ENCODE measurements at places on chromosomes 5 and 9.
A peak's percentile ranks its signal among the peaks of the same experiment; 100 is the strongest.

- DNase-seq, result no peak
Observed at GRCh38 chr5:167511276-167511675, 780.2 kb upstream of the WWC1 start.

- DNase-seq, result no peak
Observed at GRCh38 chr9:22356985-22357384, 89.6 kb upstream of the DMRTA1 start.

DNA sequence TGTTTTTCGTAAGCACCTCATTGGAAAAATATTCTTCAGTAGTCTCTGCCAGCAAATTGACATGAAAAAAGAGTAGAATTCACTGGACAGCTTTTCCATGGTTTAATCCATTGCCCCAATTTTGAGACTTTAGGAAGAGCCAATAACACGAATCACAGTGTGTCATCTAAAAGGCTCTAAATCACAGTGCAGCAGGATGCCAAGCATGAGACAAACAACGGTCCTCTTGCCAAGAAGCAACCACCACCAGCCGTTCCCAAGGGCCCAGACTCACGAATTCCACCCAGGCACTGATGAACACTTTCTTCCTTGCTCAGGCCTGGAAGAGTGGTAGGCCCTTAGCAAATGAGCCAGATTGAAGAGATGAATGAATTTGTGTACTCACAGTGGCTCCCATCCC is 18.3 kb upstream of the IRX4 start:
- DNase-seq, result no peak

DNA sequence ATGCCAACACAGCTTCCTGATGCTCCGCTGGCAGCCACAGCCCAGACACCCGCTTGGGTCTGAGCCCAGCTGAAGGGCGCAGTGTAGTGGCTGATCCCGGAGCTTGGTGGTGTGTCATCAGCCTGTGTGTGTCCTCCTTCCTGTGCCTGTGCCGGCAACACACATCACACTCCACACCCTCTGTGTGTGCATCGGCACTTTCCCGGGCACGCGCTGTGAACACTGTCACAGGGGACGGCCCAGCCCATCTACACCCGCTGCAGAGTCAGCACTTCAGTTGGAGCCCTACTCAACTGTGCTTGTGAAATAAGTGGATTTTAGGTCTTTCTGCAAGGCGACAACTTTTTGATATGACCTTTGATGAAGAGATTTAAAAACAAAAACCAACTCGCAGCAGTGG is 189.4 kb downstream of the IRX2 start:
- DNase-seq, result no peak

DNA sequence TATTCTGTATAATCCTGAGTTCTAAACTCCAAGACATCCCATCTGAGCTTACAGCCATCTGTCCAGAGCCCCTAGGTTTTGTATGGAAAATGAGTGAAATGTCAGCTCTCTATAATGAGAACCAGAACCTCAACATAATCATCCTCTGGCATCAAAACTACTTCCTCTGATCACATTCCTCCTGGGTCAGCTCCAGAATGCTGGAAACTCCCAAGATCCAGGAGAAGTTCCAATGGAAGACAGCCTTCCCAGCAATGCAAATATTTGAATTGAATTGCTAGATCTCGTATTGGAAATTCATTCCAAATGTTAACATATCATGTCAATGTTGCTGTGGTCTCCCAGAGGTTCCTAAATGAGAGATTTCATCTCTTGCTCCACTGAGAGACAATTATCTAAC is 23.8 kb downstream of the C9 start:
- DNase-seq, result no peak

- DNase-seq, result no peak
Observed at GRCh38 chr5:154196955-154197652, 6.6 kb downstream of the GALNT10 start.

GRCh38 chr9:85030316-85030715 is 360.8 kb downstream of the NTRK2 start:
- DNase-seq, result no peak

- DNase-seq, result no peak
Observed at GRCh38 chr5:38878391-38879077, 32.7 kb downstream of the OSMR start.

DNA sequence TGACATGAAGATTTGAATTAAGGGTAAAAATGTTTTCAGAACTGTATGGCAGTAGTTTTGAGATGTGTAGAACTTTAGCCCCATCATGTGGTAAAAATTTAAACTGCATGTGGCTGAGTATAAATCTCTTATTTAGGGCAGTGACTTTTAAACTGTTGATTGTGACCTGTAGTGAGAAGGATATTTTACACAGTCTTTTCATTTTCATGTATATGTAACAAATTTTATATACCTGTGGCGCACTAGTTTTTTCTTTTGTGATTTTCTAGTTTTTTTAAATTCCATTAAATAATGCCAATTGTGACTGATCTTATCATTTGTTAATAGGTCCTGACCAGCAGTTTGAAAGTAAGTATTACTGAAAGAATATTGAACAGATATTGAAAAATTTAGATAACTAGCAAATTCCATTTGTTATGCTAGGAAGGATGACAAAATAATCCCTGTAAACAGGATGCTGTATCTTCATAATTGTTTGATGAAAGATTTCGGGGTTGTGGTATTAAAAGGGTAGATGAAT is 47.2 kb downstream of the GPBP1 start:
- no peak for DNase-seq

DNA sequence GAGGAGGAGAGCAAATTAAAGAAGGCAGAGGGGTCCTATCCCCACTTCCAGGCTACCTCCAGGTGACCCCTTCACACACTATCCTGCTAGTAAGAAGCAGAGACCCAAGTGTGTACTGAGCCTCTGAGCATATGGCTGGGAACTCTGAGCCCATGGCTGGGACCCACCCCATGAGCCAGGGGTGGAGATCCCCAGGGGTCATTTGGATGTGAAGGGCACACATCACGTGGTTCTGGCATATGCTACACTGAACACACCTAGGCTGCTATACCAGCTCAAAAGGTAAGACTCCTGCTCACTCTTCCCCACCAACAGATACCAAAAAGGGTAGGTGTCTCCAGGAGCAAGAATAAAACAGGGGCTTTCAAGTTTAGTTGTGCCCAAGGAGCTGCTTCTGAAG is 149.9 kb downstream of the FRMD3 start:
- no peak for DNase-seq

- DNase-seq, result peak; percentile 35
Observed at GRCh38 chr5:56816546-56817081, 1.3 kb downstream of the MAP3K1 start.

- DNase-seq, result no peak
Observed at GRCh38 chr5:88536146-88536545, 267.5 kb upstream of the TMEM161B start.

- no peak for DNase-seq
Observed at GRCh38 chr5:158856794-158857193, 242.9 kb downstream of the EBF1 start.
